GM03348 (cell line): ENCODE measurements at places on chromosomes 12 and 14.

DNA sequence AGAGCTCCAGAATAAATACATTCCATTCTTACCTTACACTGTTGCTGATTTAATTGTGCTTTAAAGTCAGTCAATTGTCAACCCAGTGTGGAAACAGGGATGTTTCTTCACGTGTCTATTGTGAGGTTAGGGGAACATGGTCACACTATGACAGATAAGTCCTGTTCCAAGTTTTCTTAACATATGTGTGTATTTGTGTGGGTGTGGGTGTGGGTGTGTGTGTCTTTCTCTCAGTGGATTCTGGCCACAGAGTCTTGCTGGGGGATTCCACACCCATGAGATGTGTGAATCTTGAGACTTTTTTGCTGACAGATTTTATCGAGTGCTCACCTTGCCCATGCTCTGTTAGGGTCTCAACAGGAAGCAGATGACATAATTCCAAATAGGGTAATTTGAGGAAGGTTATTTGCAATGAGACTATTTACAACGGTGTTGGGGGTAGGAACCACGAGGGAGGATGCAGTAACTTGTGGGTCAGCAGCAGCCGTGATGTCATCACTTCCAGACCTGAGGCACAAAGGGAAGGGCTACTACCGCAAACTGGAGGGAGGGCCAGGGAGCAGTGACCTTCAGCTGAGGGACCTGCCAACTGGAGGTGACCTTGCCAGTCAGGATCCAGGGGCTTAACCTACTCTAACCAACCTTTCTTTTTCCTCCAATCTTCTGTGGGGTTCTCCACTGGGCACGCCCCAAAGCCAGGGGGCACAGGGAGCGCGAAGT is 1.9 kb upstream of the VRK1 start:
- DNase-seq = no peak

GRCh38 chr14:57611555-57612075 is 118.0 kb upstream of the CCDC198 start:
- DNase-seq = no peak

DNA sequence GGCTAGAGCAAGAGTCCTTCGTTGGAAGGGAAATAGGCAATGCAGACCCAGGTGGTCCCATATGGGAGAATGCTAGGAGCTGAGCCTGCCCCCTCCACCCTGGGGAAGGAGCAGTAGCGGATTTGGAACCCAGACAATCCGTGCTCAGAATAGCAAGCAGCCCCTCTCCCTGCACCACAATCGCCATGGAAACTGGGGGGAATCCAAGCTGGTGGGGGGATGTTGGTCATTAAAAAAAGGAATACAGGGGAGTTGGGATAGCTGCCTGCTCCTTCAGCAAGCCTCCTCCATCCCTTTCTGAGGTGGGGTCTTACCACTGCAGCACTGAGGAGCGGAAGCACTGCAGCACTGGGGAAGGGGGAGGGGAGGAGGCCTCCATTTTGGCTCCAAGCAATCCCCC is 2.9 kb downstream of the RND1 start:
- no peak for DNase-seq

DNA sequence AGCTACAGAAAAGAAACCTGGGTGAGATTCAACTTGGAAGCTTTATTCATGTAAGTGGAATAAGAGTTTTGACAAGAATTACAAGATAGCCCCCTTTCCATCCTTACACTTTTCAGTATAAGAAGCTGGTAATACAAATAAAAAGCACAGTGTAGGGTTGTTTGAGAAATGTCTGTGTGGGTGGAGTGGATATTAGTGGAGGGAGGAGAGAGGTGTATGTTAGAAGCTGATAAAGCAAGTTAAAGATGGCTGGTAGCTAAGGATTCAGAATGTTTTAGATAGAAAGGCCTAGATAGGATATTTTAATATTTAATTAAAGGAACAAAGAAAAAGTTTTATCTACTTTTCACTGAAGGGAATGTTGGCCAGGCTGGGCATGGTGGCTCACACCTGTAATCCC is 12.5 kb downstream of the CFAP54 start:
- no peak for DNase-seq

- no peak for DNase-seq
Observed at GRCh38 chr14:41548666-41549065, 58.0 kb upstream of the LRFN5 start.

GRCh38 chr14:75204116-75204515 is 27.7 kb upstream of the TMED10 start:
- DNase-seq = peak; percentile 20

DNA sequence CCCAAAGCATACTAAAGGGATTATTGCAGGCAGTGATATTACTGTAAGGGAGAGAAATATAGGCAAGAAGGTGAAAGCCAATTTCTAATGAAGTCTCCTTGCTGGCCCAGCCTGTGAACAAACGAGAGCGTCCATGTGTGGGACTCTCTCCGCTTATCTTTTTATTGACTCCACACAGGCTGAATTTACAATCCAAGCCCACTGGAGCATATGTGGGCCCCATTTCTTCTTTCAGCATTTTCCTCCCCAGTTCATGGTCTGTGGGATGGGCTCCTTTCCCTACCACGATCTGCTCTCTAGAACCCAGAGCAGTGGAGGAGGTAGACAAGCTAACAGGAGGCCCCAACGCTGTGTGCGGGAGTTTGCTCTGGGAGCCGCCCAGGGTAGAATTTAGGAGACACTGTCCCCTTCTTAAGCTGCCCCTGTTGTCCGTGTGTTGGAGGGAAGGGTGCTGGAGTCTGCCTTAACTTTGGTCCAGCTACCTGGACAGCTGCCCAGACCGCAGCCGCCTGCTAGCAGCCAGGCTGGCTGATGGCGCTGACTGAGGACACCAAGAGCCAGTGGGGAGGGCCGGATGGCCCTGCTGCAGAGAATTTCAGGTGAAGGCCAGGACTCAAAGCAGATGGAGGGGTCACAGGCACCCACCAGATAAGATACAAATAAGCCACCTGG is 3.2 kb upstream of the HOXC11 start:
- DNase-seq = no peak

- DNase-seq = no peak
Observed at GRCh38 chr12:82651489-82651888, 35.2 kb upstream of the TMTC2 start.

GRCh38 chr14:91252871-91253794 is 8.6 kb upstream of the GPR68 start:
- DNase-seq = peak; percentile 85

DNA sequence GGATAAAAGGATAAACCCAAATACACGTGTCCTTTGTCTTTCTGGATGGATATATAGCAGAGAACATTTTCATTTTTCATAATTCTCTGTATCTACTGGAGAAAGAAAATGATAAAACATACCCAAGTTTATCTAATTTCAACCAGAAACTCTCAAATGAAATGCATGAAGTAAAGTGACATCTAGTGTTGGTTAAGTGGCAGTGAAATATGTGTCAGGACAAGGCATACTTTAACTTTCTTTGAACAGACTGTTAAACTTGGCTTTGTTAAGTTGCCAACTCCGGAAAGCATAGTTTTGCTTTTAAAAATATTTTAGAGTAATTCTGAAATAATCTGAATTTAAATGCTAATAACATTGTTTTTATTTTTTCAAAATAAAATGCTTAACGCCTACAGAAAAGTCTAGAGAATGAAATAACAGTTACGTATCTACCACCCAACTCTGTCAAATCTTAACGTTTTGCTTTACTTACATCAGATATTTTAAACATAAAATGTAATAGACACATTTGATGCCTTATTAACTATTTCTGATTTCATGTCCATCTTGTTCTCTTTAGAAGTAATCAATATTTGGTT is 25.2 kb upstream of the NTN4 start:
- peak; percentile 66 for DNase-seq

DNA sequence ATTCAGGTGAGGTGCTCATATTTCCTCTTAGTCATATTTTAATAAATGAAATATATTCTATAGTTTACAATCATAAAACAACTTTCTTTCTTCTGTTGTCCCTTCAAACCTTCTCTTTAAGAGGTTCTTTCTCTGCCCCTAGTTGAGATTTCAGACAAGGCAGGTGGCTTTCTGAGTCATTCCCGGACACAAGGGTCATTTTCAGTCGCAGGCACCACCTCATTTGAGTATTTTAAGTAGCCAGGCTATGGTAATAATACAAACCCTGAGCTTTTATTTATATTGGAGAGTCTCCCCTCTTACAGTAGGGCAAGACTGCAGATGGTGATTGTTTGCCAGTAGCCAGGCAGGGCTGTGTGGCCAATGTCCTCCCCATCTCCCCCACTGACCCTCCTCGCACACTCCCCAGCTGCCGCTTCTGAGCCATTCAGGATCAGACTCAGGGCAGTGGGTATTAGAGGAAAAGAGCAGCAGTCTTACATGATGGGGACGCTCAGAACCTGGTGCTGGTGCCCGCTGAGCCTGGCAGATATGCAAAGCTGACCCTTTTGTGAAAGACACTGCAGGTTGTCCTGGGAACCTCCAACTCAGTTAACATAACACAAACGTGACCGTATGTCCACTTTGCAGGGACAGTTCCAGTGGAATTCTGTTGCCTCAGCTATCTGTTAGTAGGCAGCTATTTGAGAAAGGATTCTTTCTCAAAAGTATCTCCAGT is 101.1 kb upstream of the BCL2L14 start:
- DNase-seq = no peak

GRCh38 chr12:11839091-11839641 is 189.7 kb downstream of the ETV6 start:
- DNase-seq = no peak

- DNase-seq = no peak
Observed at GRCh38 chr12:4012977-4013968, 140.1 kb upstream of the PARP11 start.

- DNase-seq = no peak
Observed at GRCh38 chr12:126201981-126202537, 1136.8 kb downstream of the AACS start.

GRCh38 chr12:25101092-25101445 is 93.9 kb downstream of the DNAI7 start:
- no peak for DNase-seq
